A549 (cell line): ENCODE measurements at places on chromosomes 6 and 20.

GRCh38 chr6:131215219-131215618 is 80.0 kb downstream of the AKAP7 start:
- DNase-seq = no peak

GRCh38 chr6:140844167-140844566 is 1288.6 kb upstream of the GJE1 start:
- no peak for DNase-seq

- no peak for DNase-seq
Measured at GRCh38 chr6:33147807-33148666, 44.2 kb downstream of the COL11A2 start.

DNA sequence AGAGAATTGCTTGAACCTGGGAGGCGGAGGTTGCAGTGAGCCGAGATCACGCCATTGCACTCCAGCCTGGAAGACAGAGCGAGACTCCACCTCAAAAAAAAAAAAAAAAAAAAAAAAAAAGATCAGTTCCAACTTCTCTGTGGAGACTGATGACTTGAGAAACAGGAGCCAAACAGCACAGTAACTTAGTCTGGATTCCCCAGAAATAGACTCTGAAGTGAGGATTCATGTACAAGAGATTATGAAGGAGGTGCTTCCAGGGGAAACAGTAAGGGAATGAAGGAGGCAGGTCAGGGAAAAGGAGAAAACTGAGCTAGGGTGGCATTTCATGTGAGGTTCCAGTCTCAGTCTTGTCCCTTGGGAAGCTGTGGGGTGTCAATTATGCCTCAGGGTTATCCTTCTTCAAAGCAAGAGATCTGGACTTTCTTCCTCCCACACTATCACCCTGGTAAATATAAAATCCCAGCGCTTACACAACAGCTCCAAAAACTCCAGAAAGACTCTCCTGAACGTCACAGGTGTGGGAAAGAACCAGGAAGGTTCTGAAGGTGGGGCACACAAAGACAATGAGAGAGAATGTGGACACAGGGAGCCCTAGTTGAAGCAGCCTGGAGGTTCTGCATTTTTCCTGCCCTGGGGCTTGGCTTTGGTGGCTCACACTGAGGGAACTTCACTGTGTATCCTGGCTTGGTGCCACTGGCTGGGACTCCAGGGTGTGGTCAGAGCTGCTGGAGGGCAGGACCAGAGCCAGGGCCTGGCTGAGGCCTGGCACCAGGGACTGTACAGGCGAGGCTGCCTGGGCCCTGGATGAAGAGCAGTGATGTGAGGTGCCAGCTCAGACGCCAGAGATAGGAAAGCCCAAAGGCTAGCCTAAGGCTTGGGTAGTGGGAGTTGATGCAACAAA is 46.8 kb downstream of the PCNA start:
- peak; percentile 97 for DNase-seq

- no peak for DNase-seq
Measured at GRCh38 chr20:57350081-57350710, 859 bp upstream of the RAE1 start.

DNA sequence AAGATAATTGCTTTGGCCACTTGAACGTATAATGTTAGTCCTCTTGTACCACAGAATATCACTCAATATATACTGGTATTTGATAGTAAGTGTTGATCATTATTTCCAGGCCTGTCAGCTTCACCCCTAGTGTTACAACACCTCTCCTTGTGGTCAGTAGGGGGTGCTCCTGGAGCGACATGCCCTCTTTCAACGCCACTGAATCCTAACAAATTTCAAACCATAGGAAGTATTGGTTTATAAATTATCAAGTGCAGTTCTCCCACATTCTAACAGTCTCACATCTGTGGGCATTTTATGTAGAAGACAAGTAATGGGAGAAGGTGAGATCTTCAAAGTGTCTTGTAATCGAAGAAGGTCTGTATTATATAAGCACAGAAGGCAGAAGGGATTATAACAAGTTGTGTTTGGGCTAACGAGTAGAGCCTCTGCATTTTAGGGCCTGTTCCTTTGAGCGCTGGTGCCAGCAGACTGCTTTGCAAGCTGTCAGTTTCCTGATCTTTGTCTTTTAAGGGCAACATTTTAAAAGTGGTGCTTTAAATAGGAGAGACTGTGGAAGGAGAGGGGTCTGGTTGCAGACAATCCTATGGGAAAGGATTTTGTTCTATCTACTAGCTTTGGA is 57.1 kb upstream of the CEP162 start:
- DNase-seq = no peak

DNA sequence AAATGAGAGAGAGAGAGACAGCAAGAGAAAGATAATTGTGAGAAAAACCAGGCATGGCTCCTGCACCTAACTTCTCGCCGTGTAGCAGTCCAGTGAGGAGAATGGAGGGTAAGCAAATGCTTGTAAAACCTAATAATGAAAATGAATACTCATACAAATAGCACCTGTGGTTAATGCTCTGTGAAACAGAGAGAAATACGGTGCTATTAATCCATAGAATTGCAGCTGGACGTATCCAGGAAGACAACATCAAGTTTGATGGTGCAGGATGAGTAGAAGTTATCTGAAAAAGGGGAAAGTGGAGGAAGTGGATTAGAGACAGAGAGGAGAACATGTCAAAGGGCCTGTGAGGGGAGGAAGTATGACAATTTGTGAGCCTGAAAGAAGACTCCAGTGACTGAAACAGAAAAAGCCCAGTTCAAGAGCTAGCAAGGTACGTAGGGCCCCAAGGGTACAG is 89.4 kb upstream of the PAK5 start:
- DNase-seq = no peak

DNA sequence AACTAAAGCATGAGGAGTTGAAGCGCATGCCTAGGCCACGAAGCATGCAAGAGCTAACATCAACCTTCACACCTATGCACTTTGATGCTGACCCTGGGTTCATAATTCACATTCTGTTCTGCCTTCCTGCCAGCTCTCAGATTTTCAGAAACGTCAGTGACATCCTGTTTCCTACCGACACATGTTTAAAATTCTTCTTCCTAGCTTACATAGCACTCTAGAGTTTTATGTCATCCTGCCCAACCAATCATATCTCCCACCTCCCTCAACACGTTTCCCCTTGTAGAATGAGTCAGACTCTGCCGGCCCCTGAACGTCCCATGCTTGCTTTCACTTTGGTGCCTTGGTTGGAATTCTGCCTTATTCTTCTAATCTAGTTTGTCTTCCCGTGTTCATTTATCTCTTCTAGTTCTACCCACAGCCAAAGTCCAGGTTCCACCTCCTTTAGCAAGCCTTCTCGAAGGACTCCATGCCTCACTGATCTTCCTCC is 97.2 kb upstream of the MAP7 start:
- no peak for DNase-seq

DNA sequence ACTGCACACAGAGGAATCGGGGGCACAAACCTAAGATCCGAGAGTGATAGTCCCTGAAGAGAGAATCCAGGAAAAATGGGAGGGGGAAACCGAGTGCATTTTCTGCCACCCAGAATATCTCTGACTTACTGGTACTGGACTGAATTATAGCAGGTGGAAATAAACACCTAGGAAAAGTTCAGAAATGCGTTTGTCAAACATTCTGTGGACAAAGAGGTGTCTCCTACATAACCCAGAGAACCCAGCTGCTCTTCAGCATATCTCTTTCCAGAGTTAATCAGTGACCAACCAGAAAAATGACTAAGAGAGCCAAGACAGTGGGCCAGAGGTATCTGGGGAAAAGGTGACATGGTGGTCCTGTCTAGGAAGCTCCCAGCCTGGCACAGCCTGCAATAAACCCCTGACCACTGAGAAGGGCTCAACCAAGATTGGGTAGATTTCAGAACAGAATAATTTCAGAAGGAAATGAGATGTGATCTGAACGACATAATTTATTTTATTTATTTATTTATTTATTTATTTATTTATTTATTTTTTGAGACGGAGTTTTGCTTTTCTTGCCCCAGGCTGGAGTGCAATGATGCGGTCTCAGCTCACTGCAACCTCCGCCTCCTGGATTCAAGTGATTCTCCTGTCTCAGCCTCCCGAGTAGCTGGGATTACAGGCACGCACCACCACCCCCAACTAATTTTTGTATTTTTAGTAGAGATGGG is 6.0 kb upstream of the VNN1 start:
- no peak for DNase-seq

DNA sequence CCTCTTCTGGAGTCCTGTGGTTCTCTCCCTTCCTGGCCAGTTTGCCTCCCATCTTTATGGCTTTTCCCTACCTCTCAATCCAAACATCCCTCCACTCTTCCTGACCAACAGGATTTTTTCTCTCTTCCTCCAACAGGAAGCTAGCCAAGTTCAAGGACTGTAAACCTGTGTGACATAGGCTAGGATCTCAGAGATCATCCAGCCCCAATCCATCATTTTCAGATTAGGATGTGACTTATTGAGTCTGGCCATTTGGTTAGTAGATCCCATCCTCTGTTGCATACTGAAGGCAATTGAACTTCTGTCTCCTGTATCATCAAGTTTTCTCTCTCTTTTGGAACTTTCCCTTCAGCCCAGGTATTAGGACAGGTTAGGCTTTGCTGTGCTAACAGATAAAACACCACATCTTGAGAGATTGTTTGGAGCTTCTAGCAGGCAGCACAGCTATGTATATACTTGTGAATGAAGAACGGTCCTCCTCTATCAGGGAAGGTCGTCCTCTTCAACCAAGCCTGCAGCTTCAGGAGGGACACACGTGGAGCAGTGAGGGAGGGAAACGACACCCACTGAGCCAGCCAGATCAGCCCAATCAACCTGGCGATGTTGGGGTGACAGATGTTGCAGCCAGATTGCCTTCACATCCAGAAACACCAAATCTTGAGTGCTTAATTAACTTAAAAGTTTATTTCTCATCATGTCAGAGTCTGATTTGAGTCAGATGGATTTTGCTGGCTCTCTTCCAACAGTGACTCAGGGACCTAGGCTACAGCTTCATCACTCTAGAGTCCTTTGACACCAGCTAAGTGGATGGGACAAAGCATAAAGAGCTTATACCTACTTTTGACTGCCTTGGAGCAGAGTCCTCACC is 106.8 kb downstream of the GJA10 start:
- no peak for DNase-seq

- no peak for DNase-seq
Measured at GRCh38 chr20:48326868-48327267, 500.9 kb downstream of the PREX1 start.

DNA sequence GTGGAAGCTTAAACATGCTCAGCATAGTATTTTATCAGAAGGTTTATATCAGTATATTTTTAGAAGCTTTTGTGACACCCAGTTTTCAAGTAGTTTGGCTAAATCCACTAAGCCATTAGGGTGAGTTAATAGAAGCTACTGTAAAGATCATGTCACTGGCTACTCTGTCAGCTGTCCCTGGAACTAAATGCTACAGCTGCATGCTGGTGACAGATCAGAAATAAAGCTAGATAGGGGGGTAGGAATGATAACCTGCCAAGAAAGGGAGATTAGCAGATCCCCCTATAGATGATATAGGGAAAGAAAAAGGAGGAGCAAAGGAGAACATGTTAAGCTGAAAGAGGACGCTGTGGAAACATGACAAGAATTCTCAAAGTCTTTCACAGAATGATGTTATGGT is 363.2 kb downstream of the QKI start:
- DNase-seq = no peak

GRCh38 chr20:38157635-38158495 is 7.2 kb downstream of the TGM2 start:
- DNase-seq = no peak

DNA sequence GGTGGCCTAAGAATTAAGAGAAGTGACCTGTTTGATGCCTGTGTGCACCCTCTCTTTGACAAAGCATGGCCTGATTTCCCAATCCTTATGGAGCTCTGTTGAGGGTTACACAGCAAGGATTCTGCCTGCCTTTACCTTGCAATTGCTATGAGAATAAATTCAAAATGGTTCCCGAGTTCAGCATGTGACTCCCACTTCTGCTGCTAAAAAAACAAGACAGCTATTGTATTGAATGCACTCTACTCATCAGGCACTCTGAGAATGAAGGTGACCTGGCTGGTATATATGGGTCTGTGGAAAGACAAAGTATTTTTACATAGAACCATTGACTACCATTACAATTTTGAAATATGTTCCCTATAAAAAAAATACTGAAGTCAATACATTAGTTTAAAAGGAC is 190.3 kb downstream of the ATXN1 start:
- no peak for DNase-seq

- no peak for DNase-seq
Measured at GRCh38 chr20:47529840-47530239, 28.2 kb downstream of the NCOA3 start.

DNA sequence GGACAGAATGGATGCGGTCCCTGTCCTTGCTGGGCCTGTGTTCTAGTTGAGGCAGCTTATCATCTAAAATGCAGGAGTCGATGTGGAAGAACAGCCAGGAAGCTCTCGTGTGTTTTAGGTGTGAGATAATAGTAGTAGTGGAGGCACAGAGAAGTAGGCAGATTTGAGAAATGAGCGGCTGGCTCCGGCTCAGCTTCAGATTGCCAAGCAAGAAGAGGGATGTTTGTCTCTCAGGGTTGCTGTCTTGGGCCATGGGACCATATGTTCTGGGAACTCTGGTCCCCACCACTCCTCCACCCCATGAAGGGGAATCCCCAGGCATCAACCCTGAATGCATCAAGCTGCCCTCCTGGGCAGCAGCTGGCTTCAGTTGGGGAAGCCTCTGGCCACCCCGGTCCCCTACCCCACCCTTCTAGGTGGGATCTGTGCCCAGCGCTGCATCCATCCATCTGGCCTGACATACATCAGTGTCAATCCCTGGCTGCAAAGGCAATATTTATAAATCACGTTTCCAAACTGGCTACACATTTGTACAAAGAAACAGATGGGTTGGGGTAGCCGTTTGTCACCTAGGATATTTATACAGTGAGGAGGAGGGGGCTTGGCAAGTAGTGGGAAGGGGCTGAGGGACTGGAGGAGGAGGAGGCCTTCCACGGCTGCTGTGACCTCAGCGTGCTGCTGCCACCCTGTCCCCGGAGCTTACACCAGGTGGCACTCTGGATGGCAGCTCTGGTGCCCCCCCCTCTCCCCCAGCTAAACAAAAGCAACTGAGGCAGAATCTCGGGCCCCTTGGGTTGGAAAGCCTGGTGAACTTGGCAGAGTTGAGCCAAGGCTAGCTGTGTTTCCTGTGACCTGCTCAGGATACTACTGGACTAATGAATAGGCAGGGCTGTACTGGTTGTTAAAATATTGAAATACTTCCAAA is 64.4 kb downstream of the CD40 start:
- DNase-seq = no peak

GRCh38 chr20:50378170-50379000 is 131.8 kb upstream of the PTPN1 start:
- no peak for DNase-seq

DNA sequence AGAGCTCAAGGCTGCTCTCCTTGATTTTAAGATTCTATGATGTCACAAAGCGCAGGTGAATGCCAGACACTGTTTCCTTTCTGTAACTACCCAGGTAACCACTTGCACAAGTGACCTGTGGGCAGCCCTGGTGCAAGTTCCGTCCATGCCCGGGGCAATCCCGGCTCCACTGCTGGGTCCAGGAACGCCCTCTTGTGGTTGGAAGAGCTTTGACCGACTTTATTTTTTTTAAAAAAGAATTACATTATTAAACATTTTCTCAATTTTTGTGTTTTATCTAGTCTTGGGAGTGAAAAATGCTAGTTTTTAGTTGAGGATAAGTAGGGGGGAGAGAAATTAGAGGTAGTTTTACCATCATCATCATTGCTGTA is 695.2 kb downstream of the QKI start:
- DNase-seq = no peak
